ENCODE measurements at places on chromosomes 5 and 9.

DNA sequence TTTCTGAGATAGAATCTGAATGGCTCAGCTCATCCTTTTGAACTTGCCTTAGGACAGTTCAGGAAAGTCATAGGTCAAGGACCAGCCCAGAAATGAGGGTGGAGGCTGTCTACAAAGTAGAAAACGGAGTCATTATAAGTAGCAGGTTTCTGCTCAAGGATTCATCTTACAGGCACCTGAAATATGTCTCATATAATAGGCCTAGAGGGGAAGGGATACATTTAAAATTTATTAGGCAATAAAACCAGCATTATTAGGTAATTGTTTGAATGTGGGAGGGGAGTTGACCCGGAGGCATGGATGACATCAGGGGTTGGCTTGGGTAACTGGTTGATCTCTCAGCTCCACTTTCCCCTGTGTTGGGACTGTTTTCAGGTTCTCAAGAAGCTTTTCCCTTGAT, 11.9 kb upstream of the GALNT10 start:
- no peak for DNase-seq

GRCh38 chr9:2281803-2282185, 266.6 kb downstream of the SMARCA2 start:
- DNase-seq = no peak

- no peak for DNase-seq
These were observed 36.4 kb upstream of the SLC6A19 start for GRCh38 chr5:1164696-1165630.

DNA sequence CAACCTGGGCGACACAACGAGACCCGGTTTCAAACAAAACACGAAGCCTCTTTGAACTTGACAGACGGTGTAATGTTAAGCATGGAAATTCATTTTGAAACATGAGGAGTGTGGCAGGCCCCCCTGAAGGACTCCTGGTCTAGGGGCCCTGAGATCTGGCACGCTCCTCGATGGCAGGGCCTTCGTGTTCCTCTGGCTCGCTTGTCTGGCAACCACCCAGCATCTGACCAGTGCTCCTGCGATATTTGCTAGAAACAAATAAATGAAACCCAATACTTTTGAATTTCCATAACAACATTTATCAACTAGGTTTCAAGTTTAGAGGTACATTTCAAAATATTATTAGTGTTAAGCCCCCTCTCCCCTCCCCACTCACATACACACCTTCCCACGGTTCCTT, 193.0 kb downstream of the ERCC6L2 start:
- no peak for DNase-seq

DNA sequence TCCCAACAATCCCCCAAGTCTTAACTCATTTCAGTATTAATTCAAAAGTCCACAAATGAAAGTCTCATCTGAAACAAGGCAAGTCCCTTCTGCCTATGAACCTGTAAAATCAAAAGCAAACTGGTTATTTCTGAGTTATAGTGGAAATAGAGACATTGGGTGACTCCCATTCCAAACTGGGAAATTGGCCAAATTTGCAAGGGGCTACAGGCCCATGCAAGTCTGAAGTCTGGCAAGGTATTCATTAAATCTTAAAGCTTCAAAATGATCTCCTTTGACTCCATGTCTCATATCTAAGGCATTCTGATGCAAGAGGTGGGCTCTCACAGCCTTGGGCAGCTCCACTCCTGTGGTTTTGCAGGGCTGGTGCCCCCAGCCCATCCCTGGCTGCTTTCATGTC, 167.9 kb downstream of the HTR1A start:
- DNase-seq = no peak

DNA sequence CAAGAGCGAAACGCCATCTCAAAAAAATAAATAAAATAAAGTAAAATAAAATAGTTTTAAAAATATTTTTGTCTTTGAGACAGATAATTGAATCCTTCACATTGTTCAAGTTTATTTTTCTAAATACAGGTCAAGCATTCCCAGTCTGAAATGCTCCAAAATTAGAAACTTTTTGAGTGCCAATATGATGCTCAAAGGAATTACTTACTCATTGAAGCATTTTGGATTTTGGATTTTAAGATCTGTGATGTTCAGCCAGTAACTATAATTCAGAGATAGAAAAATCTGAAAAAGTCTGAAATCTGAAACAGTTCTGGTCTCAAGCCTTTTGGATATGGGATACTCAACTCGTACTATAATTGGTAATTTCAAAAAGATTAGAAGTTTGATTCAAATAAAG, 39.8 kb downstream of the RBM27 start:
- no peak for DNase-seq

DNA sequence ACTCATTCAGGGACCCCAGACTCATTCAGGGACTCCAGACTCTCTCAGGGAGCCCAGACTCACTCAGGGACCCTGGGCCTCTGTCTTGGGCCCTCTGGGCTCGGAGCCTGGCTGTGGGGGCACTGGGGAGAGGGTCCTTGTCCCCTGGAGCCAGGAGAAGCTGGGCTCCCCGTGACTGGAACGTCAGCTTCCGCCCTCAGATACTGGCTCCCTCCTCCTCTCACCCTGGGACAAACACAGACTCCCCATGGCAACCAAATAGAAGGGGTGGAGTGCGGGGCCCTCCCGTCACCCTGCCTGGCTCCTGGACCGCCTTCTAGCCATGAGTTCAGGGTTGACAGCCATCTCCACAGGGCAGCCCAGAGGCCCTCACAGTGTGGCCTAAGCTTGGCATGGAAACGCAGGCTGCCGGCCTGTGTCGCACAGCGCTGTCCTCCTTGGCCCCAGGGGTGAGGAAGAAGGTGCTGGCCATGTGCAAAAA, 27.6 kb downstream of the ZDHHC11B start:
- DNase-seq = peak; percentile 41
